ENCODE measurements at places on chromosomes 7 and 10.

DNA sequence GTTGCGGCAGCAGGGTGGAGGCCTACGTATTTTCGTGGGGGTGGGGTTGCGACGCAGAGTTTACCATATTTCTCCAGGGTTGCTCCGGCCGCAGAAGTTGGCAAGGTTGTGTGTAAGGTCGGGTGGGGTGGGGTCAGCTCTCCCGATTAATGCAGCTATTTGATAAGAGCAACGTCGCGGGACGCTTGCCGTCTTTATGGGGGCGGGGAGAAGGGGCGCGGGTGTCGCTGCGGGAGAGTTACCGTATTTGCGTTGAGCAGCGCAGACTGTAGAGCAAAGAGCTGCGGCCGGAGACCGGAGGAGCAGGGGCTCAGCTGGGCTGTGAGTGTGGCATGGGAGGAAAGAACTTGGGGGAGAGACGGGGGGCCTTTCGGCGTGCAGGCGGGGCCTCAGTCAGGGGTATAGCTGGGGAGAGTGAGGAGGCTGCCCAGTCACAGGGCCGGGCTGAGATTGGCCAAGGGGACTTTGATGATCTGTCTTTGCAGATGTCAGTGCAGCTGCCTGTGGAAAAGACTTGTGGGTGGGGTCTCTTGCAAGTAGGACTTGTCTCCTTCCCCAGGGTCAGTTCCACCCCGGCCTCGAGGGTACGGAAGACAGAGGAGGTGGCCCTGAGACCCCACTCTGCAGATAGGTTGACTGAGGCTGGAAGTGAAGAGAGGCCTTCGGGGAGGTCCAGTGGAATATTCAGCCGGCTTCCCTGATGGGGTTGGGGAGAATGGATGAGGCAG, 26.6 kb downstream of the ZNF775 start:
- DNase-seq, result peak; percentile 51

DNA sequence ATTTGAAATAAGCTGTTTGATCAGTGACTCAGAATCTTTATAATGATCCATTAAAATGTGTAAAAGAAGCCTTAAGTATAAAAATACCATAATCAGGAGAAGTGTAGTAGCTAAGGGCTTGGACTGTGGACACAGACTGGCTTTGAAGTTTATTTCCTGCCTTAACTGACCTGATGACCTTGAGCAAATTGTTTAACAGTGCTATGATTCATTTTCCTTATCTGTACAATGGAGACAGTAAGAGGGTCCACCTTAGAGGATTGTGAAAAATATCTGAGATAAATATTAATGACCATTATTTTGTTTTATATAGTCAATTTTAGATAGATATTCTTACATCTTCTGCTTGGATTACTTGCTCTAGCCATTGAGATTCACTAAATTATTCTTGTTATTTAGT, 13.3 kb upstream of the RPA3 start:
- no peak for DNase-seq

- peak; percentile 68 for DNase-seq
These were observed 28.2 kb downstream of the COL26A1 start for GRCh38 chr7:101390901-101391301.

GRCh38 chr10:94316560-94316959, 46.2 kb downstream of the NOC3L start:
- no peak for DNase-seq

DNA sequence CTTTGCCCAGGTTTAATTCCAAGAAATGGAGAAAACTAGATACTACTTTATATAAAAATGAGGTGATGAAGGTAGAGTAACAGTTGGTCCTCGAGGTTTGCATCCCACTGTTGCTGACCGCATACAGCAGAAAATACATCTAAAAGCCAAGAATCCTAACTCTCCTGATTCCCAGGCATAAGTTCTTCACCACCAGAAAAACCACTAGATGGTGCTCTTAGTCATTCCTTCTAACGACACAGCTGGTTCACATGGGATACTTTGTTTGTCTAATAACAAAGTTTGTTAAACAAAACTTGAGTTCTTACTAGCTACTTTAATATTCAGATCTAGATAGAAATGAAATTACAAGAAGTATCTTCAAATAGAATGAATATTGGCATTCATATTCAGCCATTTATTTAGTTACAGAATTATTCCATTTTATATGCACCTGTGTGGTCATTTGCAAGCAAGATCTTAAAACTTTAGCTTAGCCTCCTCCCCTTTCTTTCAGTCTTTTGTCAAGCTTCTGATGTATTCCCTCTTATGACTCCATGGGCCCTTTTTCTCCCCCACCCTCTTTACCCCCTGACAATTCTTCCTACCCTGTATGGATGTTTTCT, 54.1 kb upstream of the CYP26C1 start:
- DNase-seq, result peak; percentile 81

GRCh38 chr7:55086413-55087201, 67.8 kb downstream of the EGFR start:
- DNase-seq, result peak; percentile 87

GRCh38 chr10:79285315-79286197, 61.7 kb upstream of the PPIF start:
- no peak for DNase-seq

- DNase-seq, result no peak
These were observed 29.4 kb upstream of the RAPGEF5 start for GRCh38 chr7:22386206-22386858.

DNA sequence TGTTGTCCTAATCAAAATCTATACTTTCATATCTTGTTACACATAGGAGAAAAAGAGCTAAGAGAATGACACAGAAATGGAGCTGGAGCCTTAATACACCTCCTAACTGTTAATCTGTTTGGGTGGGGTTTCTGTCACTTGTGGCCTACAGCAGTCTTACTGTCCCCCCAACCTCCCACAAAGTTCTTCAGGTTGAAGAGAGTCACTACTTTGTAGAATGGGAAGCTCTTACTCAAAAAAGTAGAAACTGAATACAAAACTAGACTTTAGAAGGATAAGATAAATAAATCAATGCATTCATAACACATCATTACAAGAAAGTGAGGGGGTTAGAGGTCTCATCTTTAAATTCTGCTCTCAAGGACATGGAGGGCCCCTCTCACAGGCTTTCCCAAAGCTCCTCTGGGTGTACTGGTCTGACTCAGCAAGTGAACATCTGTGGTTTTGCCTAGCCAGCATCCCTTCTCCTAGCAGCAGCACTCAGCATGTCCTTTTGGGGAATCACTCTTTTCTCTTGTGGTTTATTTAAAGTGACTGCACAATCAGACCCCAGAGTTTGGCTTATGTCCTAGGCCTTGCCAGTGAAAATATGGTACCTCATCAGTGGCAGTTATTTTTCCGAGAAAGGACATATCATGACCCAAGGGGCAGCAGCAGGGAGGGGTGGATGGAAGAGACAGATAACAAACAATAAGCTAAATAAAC, 2.0 kb upstream of the BLVRA start:
- DNase-seq, result peak; percentile 80

DNA sequence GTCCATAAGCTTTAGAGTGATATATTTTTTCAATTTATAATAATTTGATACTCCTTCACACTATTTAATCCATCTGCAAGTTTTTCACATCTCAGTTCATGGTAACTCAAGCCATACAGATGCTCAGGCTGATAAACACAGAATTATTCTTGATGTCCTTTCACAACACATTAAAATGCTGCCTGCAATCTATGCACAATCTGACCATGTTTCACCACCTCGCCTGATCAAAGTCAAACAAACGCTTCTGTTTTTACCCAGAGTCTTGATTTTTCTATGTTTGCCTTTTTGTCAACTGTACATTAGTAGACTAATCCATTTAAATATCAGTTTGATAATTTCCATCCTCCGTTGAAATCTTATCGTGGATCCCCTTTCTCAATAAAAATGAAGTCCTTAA, 833.8 kb upstream of the KCND2 start:
- DNase-seq, result no peak

DNA sequence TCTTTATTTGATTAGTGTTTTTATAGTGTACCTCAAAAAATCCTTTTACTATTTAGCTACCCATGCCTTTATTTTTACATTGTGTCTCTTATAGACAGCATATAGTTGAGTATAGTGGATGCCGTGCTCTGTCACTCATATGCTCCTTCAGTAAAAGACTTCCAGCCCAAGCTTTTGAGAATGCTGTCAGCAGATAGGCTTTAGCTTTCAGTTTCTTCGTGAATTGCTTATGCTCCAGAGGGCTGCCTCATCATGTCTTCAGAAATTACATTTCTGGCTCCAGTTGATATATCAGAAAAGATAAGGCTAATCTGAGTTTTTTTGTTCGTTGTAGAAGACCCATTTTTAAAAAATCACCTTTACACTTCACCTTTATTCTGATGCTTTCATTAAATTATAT, 332.0 kb downstream of the NXPH1 start:
- DNase-seq, result no peak

DNA sequence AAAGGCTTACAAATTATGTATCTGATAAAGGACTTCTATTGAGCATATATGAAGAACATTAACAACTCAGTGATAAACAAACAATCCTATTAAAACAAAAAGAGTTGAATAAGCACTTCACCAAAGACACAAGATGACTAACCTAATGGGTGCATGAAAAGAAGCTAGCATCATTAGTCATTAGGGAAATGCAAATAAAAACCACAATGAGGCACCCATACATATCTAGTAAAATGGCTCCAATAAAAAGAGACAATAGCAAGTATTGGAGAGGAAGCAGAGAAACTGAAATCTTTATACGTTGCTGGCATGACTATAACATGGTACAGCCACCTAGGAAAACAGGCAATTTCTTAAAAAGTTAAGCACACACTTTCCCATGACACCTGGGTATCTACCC, 77.6 kb upstream of the ZMIZ1 start:
- DNase-seq, result no peak

DNA sequence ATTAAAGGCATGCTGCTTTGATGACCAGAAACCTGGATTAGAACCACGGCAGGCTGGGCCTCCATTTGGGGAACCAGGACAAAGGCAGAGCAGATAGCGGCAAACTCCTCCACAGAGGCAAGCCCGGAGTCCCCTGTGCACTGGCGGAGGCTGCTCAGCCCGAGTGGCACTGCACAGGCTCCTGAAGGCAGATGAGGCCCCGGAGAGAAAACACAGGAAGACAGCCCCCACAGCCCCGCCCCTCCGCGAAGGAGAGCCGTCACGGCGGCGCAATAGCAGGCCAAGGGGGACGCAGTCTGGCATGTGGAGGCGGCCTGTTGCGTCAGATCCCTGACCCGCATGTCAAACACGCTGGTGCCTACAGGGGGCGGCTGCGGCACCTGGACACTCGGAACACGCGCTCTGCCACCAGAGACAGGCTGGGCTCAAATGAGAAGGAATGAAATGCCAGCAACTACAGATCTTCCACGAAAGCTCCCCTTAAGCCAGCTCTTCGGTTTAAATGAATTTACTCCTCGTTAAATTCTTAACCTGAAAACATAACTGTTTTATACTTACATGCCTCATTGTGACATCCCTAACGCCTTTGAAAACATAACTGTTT, 128.5 kb downstream of the MAD1L1 start:
- peak; percentile 85 for DNase-seq

DNA sequence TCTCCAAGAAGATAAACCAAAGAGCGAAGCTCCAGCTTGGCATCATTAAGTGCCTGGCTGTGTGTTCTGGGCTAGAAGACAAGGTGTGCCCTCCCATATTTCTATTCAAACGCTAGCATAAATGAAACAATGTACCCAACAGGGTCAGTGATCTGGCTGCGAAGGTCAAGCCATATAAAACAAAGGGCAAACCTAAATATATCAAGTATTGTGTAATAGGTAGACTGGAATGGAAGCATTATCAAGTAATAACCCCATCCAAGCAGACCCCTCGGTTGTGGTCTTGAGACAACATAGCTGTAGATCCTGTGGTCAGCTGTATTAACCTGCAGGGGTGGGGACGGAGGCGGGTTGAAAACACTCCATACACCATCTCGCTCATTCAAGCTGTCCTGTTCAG, 31.6 kb upstream of the TNKS2 start:
- no peak for DNase-seq

GRCh38 chr10:132944510-132944909, 2.1 kb upstream of the CFAP46 start:
- DNase-seq, result no peak

- DNase-seq, result no peak
These were observed 16.7 kb downstream of the UNC5B start for GRCh38 chr10:71228875-71229675.

- DNase-seq, result no peak
These were observed 370.8 kb downstream of the AUTS2 start for GRCh38 chr7:69968969-69969556.

DNA sequence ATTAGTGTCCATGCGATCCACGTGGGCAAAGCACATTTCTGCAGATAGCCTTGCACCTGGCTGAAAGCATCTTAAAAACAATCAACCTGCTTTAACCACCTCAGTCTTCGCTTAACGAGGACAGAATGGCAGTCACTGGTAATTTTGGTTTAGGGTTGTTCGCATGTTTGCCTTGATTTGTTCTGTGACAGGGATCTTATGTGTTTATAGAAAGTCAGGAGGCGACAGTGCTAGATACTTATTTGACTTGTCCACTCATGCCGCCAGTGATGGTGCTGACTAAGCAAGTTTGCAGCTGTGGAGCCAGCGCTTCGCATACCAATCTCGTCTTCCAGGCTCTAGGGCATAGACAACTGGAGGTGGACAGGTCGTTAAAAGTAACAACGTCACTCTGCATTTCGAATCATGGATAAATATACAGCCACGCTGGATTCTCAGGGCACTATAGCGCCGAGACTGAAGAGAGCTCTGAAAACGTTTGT, 1.2 kb upstream of the TMEM243 start:
- DNase-seq, result peak; percentile 23

DNA sequence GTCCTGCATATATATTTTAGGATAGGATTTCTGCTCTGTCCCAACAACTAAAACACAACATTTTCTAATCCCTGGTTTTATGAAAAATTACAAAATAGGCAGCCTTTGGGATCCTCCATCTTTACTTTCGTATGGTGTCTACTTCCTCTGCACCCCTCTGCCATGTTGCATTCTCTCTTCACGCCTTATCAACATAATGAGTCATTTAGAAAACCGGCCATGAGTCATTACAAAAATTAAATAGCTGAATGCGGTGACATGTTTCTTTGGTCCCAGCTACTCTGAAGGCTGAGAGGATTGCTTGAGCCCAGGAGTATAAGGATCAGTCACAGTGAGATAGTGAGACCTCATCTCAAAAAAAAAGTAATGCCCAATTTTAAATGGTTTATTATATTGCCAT, 148.1 kb upstream of the CELF2 start:
- DNase-seq, result peak; percentile 39

DNA sequence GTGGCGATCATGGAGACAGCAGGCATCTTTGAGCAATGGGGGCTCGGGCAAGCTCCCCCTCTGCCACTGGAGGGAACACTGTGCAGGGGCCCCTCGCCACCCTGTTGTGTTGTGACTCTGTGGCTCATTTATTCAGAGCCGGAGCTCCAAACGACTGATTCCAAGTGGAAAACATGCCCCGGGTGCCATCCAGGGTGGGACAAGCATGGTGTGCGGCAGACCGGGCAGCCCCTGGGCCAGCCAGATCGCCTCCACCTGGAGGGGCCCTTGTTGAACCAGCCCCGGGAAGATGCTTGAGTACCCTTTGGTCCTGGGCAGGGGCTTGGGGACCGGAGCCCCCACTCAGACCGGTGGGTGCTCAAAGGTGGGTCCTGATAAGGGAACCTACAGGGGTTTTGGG, 61.4 kb downstream of the C10orf143 start:
- DNase-seq, result no peak

Measured in choroid plexus epithelial cell (primary cell).